ENCODE measurements at places on chromosomes 6 and 20.

DNA sequence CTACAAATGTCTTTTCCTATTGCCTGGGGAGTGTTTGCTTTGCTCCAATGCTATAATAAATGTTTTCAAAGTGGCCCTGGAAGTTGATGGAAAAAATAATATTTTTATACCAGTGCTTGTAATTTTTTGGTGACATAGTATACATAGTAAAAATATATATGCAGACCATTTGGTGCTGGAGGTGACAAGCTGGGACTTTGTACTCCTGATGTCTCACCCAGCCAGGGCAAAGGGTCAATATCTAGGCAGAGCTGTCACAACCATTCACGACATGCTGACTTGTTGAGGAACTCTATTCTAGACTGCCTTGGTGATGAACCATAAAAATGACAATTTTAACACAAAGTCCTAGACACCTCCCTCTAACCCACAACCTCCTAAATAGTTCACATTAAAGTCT is 203.0 kb downstream of the PLCB1 start:
- DNase-seq: no peak

DNA sequence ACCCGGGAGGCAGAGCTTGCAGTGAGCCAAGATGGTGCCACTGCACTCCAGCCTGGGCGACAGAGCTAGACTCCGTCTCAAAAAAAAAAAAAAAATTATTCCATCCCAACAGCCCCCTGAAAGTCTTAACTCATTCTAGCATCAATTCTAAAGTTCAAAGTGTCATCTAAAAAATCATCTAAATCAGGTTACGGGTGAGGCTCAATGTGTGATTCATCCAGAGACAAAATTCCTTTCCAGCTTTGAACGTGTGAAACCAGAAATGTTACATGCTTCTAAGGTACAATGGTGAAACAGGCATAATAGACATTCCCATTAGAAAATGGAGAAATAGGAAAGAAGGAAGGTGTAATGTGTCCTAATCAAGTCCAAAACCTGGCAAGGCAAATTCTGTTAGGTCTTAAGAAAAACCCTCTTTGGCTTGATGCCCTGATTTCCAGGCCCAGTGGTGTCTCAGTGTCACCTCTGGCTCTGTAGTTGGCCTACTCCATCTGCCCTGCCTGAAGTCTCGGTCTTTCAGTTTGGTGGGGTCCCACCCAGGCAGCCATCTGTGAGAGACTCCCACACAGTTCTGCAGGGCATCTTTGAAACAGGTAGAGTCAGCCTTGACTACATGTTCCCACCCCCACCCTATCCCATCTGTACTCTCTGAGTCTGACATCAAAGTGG is 43.5 kb downstream of the HFE start:
- DNase-seq: no peak

DNA sequence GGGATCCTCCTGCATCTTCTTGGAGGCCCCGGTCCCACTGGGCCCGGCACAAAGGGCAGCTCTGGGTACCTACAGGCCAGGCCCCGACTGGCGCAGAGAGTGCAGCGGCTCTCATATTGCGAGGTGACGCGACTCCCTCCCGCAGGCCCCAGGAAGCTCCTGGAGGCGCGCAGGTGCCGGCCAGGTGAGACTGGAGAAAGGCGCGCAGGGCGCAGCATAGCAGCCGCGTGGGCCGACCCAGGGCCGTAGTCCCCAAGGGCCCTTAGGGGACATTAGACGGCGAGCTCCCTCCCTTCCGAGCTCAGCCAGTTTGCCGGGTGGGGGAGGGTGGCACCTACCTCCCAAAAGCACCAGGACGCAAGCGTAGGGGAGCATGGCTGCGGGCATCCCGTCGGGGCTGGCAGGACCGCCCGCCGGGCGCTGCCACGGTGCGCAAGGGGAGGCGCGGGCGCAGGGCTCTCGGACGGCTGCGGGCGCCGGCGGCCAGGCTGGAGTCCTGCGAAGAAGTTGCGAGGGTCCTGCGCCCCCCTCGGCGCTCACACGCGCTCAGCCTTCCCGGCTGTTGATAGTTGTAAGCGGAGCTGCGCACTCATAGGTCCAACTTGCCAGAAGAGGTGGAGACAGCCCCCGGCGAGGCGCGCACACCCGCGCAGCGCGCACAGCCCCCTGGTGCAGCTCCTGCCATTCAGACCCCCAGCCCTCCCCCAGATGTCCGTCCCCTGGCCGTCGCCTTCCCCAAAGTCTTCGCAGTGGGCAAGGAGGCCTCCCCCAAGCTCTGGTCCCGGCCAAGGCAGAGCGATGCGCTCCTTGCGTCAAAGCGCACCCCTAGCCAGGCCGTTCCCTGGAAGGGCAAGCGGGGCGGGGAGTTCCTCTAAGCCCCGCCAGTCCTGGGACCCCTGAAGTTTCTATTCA is 622 bp downstream of the APCDD1L start:
- no peak for DNase-seq

- DNase-seq: no peak
Measured at GRCh38 chr6:3088446-3088845, 20.2 kb downstream of the RIPK1 start.

DNA sequence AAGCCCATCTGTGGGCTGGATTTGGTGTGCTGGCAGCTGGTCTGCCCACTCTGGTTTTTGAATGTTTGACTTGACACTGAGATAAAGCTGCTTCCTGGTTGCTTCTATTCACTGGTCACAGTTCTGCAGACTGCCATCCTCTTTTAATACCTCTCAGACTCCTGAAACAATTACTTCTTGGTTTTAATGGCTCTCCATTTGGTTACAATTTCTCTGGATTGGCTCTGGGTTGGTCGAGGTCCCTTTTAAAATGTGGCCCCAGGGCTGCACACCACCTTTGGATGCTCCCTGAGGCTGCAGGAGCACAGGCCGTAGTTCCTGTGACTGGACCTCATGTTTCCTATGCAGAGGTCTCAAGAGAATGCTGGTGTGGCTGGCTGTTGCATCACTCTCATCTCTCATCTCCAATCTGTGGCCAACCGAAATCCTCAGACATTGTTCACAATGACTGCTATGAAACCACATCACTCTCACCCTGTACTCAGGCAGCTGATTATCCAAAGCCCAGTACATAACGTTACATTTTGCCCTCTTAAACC is 98.5 kb downstream of the INSM1 start:
- DNase-seq: no peak

- DNase-seq: no peak
Measured at GRCh38 chr20:44706301-44707017, 8.7 kb upstream of the CCN5 start.

DNA sequence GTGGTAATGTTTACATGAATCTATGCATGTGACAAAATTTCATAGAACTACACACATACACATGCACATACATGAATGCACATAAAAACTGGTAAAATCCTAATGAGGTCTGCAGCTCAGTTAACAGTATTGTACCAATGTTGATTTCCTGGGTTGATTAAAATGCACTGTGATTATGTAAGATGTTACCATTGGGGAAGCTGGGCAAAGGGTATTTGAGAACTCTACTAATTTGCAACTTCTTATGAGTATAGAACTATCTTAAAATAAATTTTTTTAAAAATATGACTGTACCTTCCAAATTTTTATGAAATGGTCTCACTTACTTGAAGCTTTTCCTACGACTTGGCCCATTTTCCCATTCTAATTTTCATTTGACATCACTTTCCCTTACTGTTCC is 43.4 kb upstream of the TENT5A start:
- no peak for DNase-seq

DNA sequence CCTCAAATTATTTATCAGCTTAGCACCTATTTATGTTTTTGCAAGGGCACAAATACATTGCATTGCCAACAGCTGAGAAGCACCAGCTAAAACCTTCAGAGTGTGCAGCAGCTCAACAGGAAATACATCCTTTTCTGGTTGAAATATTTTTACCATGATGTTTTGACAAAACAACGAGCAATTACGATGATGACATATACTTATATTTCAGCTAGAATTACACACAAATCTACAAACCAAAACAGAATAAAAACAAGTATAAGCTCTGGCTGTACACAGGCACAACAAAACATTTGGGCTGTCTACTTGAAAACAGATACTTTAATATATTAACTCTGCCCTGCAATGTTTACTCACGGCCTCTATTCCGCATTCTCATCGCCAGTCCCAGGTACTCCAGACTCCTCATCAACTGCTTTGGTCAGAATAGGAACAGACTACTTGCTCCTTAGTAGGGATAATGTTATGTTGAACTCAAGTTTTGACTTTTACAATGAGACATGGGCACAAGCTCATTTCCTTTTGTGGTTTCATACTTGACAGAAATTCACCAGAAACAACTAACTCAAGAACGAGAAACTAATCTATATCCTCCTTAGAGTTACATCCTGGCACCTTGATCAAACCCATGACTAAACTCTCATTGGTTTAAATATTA is 377.6 kb downstream of the ESR1 start:
- no peak for DNase-seq

GRCh38 chr6:14505401-14505800 is 387.8 kb downstream of the CD83 start:
- DNase-seq: no peak

DNA sequence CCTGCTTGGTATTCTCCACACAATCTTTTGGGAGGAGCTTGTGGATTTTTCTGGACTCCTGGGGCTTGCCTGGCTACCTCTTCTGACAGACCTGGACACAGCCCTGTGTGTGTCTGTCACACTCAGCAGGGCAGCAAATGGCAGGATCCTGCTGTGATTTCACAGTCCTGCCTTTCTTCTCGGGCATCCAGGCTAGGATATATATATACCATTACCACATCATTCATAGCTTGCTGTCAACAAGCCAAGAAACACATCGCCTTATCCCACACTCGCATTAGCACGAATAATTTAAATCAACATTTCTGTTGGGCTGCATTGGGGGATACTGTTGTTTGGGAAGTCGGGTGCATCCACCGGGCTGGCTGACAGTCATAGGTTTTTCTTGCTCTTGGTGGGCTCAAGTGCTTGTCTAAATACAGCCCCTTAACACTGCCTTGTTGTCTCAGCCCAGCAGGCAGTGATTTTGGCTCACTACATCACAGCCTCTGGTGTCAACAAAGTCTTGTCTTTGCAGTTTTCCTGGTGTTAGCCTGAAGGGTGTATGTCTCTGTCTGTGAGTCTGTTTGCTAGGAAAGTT is 154.9 kb upstream of the FERMT1 start:
- DNase-seq: no peak

DNA sequence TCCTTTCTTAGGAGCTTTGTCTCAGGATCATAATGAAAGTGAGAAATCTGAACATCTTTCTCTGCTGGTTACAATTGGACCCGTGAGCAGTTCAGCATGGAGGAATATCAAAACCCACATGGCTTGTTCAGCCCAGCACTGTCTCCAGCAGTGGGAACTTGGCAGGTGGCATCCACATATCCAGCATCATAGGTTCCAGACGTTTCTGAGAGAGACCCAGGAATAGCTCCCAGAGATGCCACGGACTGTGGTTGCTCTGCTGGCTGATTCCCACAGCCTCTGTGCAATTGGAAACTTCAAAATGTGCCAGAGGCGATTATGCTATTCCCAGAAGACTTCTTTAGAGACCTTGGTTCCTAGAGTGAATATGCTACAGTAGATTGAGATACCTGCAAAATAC is 76.4 kb downstream of the PHACTR2 start:
- no peak for DNase-seq

- DNase-seq: no peak
Measured at GRCh38 chr6:116165596-116165995, 39.7 kb upstream of the COL10A1 start.

GRCh38 chr20:58883241-58883691 is 30.8 kb downstream of the GNAS start:
- DNase-seq: no peak

- DNase-seq: no peak
Measured at GRCh38 chr6:52535711-52536423, 41.0 kb downstream of the TRAM2 start.

DNA sequence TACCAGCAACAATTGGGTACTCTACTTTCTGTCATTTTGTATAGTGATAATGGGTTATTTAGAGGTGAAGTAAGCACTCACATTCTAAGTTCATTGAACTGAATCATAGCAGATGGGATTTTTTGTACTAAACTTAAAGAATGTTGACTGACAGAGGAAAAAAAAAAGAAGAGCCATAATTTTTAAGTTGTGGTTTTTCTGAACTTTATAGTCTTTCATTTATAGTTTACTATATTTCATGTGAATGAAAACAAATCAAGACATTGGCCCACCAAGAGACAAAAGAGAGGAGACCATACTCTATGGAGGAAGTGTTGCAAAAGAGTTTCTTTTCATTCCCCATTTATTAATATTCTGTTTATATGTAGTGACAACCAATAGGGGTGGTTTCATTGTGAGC is 685.7 kb downstream of the BCKDHB start:
- no peak for DNase-seq

DNA sequence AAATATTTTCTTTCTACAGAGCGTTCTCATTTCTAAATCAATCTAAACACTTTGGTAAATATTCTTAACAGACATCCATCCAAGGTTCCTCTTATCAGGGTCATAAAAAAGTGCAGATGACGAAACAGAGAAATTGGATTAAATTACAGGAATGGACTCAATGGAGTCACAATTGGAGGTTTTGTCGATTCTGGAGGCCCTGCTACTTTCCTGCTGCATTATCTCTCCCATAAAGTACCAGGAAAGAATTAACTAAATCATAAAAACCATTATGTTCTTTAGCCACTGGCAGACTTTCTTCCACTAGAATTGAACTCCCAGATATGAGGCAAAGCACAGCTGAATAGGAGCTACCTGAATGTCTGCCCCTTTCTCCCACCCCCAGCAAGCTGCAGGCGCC is 610.6 kb downstream of the HDGFL1 start:
- no peak for DNase-seq

- DNase-seq: no peak
Measured at GRCh38 chr20:50333812-50334211, 143.2 kb downstream of the CEBPB start.

DNA sequence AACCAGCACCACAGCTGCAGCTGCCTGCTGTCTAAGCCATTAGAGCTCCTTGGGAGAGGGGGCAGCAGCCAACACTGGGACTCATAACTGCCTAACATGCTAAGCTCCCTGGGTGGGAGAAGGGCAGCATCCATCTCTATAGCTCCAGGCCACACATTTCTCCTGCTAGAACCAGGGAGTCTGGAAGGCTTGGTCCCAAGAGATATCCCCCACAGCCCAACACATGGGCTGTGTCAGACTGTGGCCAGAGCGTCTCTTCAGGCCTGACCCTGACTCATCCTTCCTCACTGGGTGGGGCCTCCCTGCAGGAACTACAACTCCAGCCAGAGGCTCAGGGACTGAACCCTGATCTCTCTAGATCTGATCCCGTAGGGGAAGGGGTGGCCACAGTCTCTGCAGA is 411.1 kb downstream of the HDGFL1 start:
- DNase-seq: no peak

GRCh38 chr6:43847741-43848630 is 78.0 kb downstream of the VEGFA start:
- DNase-seq: no peak

GRCh38 chr6:113809826-113810225 is 47.3 kb upstream of the MARCKS start:
- DNase-seq: no peak
